Aorta (tissue), 5 donors: ENCODE measurements at places on chromosomes 6 and 20. TPM values are rescaled to one million over a fixed set of nuclear protein-coding genes. Genes with fewer than 3 reads are reported as not detected.

Gene GOPC
- 21.2 TPM for total RNA-seq

Gene TGM3
- total RNA-seq: not detected

Gene PKHD1
- total RNA-seq: 0.06 TPM

Gene DTD1
- 20.0 TPM for total RNA-seq

Gene MARCKS
- total RNA-seq: 75.6 TPM

Gene AKAP12
- 77.7 TPM for total RNA-seq

Gene ZFP57
- 0.49 TPM for total RNA-seq

Gene MUC21
- total RNA-seq: not detected
